ENCODE measurements at places on chromosomes 12 and 14. TPM values are rescaled to one million over a fixed set of nuclear protein-coding genes. Genes with fewer than 3 reads are reported as not detected.

LRRIQ1 gene
- 1.1 TPM for total RNA-seq

DAO gene
- total RNA-seq: 0.41 TPM

KRT85 gene
- not detected for total RNA-seq

TC2N gene
- 1.4 TPM for total RNA-seq

ANG gene
- total RNA-seq: 6.5 TPM

LAG3 gene
- total RNA-seq: 7.6 TPM

JAG2 gene
- 280 TPM for total RNA-seq

LRR1 gene
- 12.9 TPM for total RNA-seq

LHX5 gene
- total RNA-seq: not detected

AQP2 gene
- total RNA-seq: 0.05 TPM

ANO4 gene
- total RNA-seq: 1.1 TPM

PLEKHH1 gene
- 9.5 TPM for total RNA-seq

B4GALNT1 gene
- total RNA-seq: 1.3 TPM

L2HGDH gene
- 7.6 TPM for total RNA-seq

NDUFA9 gene
- total RNA-seq: 96.7 TPM

CTSG gene
- total RNA-seq: not detected

NID2 gene
- 80.8 TPM for total RNA-seq

TCTN2 gene
- total RNA-seq: 11.3 TPM

MYH6 gene
- 1.6 TPM for total RNA-seq

KRT6C gene
- not detected for total RNA-seq

TBC1D30 gene
- total RNA-seq: 3.6 TPM

MYF6 gene
- 0.31 TPM for total RNA-seq

C12orf76 gene
- total RNA-seq: 21.9 TPM

CGRRF1 gene
- 31.1 TPM for total RNA-seq

DBX2 gene
- total RNA-seq: not detected

TMEM260 gene
- total RNA-seq: 17.0 TPM

GLS2 gene
- 0.21 TPM for total RNA-seq

LRP6 gene
- total RNA-seq: 82.9 TPM

RERG gene
- 2.5 TPM for total RNA-seq

SAMD4A gene
- 9.2 TPM for total RNA-seq

VAMP1 gene
- 5.5 TPM for total RNA-seq

SPTB gene
- 0.08 TPM for total RNA-seq

ACOT6 gene
- not detected for total RNA-seq

IL22 gene
- not detected for total RNA-seq

SLCO1B1 gene
- not detected for total RNA-seq

CRACR2A gene
- total RNA-seq: 6.5 TPM

ADCY4 gene
- 74.6 TPM for total RNA-seq

RNASE2 gene
- total RNA-seq: not detected

APOF gene
- not detected for total RNA-seq

REP15 gene
- total RNA-seq: 4.0 TPM

SLCO1B3 gene
- total RNA-seq: not detected

GYS2 gene
- 0.08 TPM for total RNA-seq

USP44 gene
- total RNA-seq: 10.4 TPM

IL31 gene
- not detected for total RNA-seq

SDS gene
- total RNA-seq: not detected

SPX gene
- total RNA-seq: 0.18 TPM

TAS2R8 gene
- total RNA-seq: 0.44 TPM

CLMN gene
- 0.46 TPM for total RNA-seq

SYNDIG1L gene
- total RNA-seq: 1.1 TPM

CATSPERB gene
- total RNA-seq: not detected

CRIP2 gene
- 67.4 TPM for total RNA-seq

CCDC177 gene
- total RNA-seq: not detected

SYT1 gene
- 13.0 TPM for total RNA-seq

BBS10 gene
- total RNA-seq: 6.5 TPM

TCL1B gene
- not detected for total RNA-seq

MYH7 gene
- 0.18 TPM for total RNA-seq

KRT80 gene
- total RNA-seq: 1.5 TPM

CIROP gene
- not detected for total RNA-seq

Data from endothelial cell (in vitro differentiated cells).